ENCODE measurements at places on chromosomes 4 and X.

GRCh38 chrX:151167791-151168345 lies 8.5 kb upstream of the GPR50 start:
- DNase-seq = no peak

DNA sequence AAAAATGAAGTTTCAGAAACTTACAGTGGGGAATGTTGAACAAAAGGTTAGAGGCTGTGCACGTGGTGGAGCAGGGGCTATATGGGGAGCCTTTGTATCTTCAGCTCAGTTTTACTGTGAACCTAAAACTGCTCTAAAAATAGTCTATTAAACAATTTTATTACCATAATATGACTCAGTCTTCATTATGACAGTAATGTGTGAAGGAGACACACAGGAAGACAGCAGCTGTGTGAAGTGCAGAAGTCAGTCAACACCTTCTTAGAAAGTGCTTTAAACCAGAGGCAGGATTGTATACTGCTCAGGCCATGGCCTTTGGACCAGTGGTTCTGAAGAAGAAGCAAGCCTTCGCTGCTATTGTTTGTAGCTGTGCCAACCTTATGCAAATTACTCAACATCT lies 89.7 kb downstream of the ARHGAP10 start:
- no peak for DNase-seq

- DNase-seq = no peak
These were observed 61.3 kb downstream of the HCCS start for GRCh38 chrX:11172415-11172814.

DNA sequence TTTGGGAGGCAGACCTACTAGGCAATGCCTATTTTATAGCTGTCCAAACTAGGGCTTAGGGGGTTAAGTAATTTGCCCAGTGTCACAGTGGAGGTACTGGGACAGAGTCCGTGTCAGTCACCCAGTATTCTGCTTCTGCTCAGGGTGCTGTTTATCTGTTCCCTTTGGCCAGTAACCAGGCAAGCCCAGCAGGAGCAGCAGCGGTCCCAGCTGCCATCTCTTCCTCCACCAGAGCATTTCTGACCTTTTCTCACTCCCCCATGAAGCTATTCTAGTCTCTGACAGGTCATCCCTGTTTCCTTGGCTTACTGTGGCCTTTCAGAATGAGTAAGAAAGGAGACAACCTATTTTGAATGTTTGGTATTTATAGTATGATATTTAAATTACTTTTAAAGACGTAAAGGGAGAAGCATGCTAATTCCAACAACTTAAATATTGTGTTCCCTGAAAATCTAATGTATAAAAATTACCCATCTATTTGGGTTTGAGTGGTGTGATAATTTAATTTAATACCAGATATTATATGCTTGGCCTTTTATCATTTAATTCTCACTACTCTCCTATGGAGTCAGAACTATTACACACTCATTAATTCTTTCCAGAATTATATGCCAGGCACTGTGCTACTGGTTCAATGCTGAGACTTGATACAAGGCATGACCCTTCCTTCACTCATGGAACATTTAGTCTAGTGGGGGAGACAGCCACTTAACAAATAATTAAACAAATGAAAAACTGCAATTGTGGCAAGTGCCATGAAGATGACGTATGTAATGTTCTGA lies 60.6 kb downstream of the RPS6KA3 start:
- DNase-seq = no peak

DNA sequence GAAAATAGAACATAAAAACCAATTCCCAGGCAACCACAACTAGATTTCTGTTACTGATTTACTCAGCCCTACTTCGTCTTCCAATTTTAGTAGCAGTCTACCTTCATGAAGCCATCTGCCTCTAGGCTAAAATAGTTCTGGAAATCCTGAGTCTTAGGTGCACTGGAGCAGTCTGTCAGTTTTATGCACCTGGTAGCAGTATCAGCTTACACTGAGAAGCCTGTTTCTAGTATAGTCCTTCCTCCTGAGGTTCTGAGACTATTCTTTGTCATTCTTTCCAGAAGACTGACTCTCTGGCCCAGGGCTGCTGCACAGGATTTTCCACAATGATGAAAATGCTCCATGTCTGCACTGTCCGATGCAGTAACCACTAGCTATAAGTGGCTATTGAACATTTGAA lies 16.9 kb upstream of the HPRT1 start:
- DNase-seq = no peak

GRCh38 chr4:37453281-37453998 lies 208.9 kb downstream of the NWD2 start:
- peak; percentile 42 for DNase-seq

GRCh38 chrX:151896734-151897474 lies 15.8 kb upstream of the MAGEA4 start:
- DNase-seq = no peak

DNA sequence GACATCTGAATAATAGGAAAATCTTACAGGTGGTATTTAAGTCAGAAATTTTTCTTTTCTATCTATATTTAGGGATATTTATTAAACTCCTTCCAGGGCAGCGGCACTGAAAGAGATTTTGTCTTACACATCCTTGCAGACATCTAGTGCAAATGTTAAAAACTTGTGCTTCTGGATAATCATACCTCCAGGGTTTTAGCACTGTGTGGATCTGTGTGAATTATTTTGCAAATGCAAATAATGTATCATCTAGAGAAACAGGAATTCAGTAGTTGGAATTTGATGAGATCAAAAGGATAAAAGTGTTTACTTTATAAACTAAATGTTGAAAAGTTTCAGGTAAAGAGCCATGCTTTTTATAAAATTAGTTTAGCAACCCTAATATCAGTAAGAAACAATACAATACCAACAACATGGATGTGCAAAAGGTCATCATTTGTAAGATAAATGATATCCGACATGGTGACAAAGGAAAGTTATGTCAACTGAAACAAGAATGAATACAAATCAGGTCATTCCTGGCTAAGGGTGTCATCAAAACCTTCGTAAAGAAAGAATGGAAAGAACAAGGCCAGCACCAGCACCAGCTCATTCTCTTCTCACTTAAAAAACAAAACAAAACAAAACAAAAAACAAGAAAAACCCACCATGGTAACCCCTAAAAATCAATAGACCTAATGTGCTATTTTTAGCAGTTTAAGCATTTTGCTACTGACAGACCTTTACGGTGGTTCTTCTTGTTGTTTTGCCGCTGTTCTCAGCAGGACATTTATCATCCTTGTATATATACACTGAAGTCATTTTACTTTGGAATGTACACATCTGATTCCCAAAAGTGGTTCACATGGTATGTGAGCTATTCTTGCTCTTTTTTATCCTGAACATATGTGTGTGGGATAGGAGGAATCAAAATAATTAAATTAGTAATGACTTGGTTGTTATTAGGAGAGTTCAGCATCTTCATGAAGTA lies 219.7 kb upstream of the NDST3 start:
- no peak for DNase-seq

GRCh38 chr4:124279741-124280140 lies 432.8 kb downstream of the ANKRD50 start:
- DNase-seq = no peak

- DNase-seq = no peak
These were observed 42.3 kb upstream of the LNX1 start for GRCh38 chr4:53633608-53634007.

GRCh38 chr4:25368315-25368714 lies 8.7 kb upstream of the ANAPC4 start:
- DNase-seq = no peak

DNA sequence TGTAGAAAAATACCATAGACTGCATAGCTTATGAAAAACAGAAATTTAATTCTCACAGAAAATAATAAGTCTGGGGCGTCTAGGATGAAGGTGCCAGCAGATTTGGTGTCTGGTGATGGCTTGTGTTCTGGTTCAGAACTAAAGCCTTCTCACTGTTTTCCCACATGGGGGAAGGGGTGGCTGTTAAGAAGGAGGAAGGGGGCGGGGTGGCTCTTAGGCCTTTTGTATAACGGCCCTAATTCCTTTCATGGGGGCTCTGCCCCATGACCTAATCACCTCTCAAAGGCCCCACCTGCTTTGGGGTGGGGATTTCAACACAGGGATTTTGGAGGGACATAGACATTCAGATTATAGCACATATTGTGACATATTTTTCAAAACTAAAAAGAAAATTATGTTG lies 173.2 kb upstream of the TECRL start:
- no peak for DNase-seq

- no peak for DNase-seq
These were observed 2.1 kb downstream of the PITX2 start for GRCh38 chr4:110620691-110621327.

GRCh38 chr4:75821966-75822365 lies 80.3 kb downstream of the PPEF2 start:
- DNase-seq = no peak

DNA sequence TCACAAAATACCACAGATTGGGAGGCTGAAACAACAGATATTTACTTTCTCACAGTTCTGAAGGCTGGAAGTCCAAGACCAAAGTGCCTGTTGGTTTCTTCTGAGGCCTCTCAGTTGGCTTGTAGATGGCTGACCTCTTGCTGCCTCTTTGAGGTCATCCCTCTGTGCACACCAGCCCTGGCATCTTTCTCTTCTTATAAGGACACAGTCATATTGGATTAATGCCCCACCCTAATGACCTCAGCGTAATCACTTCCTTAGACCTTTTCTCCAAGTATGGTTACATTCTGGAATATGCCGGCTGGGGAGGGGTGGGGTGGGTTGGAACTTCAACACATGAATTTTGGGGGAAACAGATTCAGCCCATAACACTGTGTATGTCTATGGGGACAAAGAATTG lies 116.2 kb upstream of the LNX1 start:
- no peak for DNase-seq

GRCh38 chrX:1212532-1212931 lies at the start of gene CRLF2:
TSS of gene CRLF2 (minus strand) at chrX:1212649. CDS start at chrX:1212634, 15 bp downstream.
- DNase-seq = peak; percentile 45

GRCh38 chr4:82201303-82201702 lies 172.5 kb downstream of the HNRNPD start:
- no peak for DNase-seq

GRCh38 chr4:146972036-146972435 lies 26.4 kb upstream of the TTC29 start:
- no peak for DNase-seq

DNA sequence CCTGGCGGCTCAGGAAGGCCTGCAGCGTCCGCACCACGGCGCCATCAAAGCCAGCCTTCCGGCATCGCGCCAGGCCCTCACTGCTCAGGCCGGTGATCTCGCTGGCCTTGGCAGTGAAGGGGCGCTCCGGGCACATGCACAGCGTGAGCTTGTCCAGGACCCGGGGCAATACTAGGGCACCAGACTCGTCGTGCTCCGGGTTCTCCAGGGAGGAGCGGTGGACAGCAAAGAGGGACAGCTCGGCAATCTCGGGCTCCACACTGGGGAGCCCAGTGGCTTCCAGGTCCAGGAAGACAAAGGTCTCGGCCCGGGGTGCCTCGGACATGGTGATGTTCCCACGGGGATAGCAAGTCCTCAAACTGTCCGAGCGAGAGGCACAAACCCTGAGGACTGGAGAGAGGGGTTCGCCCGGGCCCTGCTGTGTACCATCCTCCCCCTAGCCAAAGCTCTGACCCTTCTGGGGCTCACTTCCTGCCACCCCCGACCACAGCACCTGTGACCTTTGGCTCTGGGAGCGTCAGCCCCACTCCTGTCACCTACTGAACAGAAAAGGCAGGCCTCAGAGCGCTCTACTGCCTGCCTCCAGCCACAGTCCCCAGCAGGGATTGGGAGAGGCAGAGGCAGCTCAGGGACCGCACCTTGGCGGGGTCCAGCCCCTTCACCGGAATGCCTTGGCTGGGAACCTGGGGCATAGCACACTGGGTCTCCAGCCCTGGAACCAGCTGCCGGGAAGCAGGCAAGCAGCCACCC lies 575 bp downstream of the TREX2 start:
- DNase-seq = no peak

- no peak for DNase-seq
These were observed 100.3 kb upstream of the GUCY1A1 start for GRCh38 chr4:155566354-155566753.

GRCh38 chrX:141941234-141941633 lies 37.5 kb downstream of the MAGEC1 start:
- DNase-seq = no peak

GRCh38 chr4:185734214-185734613 lies 77.8 kb downstream of the SORBS2 start:
- no peak for DNase-seq

GRCh38 chrX:66994729-66995128 lies 355.9 kb upstream of the EDA2R start:
- no peak for DNase-seq

- DNase-seq = no peak
These were observed 795.1 kb upstream of the GRIA3 start for GRCh38 chrX:122389005-122389404.

DNA sequence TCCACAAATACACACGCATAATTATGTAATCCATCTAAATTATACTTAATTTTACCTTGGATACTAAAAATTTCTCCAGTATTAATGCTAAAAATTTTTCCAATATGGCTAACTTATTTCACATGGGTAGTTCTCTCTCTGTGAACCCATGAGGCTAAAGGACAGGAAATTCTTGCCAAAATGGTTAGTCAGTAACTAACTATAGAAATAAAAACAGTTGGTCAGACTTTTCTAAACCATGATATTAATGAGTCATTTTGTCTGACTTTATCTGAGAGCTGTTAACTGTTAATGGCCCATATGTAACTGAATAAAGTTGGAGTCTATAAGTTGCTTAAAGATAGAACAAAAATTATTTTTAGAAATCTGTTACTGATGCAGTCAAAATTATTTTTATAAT lies 549.4 kb downstream of the TLL1 start:
- DNase-seq = no peak

DNA sequence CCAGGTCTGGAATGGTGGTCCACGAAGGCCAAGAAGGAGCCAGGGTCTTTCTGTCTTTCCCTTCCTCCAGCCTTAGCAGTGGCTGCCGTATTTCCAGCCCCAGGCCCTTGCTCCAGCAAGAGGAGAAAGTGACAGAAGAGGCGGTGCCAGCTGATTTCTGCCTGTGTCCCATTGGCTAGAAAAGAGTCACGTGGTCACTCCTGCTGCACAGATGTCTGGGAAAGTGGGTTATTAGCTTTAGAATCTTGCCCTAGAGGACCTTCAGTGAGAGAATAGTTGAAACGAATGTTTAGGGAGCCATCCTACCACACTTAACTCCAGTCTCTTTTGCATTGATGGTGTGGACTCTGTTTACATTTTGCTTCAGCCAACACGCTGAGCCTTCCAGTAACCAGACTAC lies 99.3 kb upstream of the BCOR start:
- no peak for DNase-seq

- DNase-seq = no peak
These were observed 205.7 kb upstream of the BCOR start for GRCh38 chrX:40303256-40304077.

GRCh38 chrX:150907474-150907873 lies 9.0 kb upstream of the CD99L2 start:
- no peak for DNase-seq

- no peak for DNase-seq
These were observed 211.5 kb downstream of the PDGFRA start for GRCh38 chr4:54440394-54441136.

GRCh38 chr4:85132570-85132969 lies 166.1 kb upstream of the WDFY3 start:
- no peak for DNase-seq

GRCh38 chr4:6125103-6125651 lies 75.2 kb downstream of the JAKMIP1 start:
- no peak for DNase-seq

GRCh38 chr4:165635381-165635780 lies 237.7 kb upstream of the TLL1 start:
- no peak for DNase-seq
